ENCODE measurements at places on chromosomes 2 and 18.

GRCh38 chr2:191296083-191297006 is 51.1 kb downstream of the MYO1B start:
- no peak for DNase-seq

DNA sequence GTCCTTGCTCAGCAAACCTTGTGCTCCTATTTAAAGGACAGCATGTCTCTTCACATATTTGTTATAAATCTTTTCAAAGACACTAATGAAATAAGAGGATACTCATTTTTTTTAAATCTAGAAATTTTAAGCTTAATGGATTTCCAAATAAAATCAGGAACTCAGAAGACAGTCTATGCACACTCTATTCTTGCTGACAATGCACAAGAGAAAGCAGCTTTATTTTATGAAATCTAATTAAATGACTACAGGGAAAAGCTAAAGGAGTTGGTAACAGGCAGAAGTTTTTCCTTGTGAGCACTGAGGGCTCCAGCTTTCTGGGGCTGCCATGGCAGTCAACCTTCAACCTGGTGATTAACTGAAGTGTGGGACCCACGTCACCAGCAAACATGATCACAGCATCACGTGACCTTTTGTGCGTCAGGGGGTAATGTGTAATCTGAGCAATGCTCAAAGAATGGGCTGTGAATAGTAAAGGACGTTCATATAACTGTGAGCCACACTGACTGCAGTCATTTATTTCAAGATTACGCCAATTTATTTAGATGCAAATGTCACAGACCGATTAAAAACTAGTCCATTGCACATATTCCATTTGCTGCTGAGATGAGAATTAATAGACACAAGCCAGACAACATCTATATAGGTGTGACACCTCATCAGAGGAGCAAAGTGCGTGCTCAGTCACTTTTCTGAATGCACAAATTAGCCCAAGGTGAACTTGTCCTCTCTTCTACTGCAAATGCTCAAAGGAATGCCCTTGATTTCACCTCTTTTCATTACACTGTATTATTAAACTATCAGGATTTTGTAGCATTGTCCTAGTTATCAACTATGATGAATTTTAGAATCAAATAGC is 11.6 kb upstream of the DNER start:
- DNase-seq = no peak

DNA sequence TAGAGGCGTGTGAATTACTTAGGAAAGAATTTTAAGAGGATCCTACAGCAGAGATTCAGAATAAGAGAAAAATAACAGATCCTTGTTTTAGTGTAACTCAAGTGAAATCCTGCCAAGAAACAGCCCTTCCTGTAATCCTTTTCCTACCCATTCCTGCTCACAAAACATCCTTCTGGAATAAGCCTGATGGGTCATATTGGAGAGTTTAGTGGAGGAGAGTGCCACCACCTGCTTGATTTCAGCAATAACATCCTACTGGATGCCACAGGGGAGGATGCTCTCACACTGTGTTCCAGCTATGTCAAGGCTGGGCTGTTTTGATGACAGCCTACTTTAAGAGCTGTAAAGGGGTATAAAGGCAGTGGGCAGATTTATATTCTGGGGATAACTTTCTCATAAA is 54.8 kb upstream of the CCDC178 start:
- no peak for DNase-seq

- peak; percentile 19 for DNase-seq
Measured at GRCh38 chr2:190563109-190563508, 28.6 kb upstream of the NEMP2 start.

DNA sequence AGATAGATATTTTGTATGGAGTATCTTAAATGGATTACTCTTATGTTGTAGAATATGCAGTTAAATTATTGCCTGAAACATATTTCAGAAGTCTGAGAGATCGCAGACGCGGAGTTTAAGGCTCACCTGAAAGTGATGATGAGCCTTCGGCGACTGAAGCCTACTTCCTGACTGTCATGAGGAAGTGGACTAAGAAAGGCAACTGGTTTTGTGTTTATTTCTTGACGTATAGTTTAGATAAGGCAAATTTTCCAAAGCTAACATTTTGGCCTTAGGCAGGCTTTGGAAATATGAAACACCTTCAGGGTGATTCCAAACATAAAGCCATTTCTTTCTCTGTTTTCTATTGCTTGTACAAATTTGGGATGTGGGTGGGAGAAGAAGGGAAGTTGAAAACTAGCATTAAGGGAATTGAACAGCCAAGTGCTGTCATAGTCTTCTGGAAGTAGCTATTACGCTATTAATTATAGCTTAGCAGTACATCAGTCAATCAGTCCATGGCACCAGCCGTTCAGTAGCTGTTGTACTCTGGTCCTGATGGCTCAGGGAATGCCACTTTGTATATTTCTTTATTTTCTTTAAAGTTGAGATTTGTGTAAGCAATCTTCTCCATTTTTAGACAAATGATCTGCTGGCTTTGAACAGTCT is 1.5 kb downstream of the GRHL1 start:
- no peak for DNase-seq

DNA sequence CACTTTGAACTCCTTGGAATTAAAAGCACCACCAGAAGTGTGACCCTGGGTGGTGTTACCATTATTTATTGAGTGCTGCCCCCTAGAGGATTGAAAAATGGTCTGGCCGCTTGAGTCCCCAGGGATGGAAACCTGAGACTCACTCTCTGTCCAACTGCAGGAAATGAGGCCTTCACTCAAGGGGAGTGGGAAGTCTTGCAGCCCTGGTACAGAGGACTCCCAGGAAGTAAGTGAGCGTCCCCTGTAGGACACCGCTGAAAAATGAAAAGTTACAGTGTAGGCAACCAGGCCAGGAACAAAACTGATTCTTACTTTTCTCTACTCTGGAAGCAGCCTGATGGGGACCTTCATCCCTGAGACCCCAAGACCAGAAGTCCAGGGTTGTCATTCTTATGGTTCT is 2.2 kb upstream of the NRP2 start:
- DNase-seq = no peak

DNA sequence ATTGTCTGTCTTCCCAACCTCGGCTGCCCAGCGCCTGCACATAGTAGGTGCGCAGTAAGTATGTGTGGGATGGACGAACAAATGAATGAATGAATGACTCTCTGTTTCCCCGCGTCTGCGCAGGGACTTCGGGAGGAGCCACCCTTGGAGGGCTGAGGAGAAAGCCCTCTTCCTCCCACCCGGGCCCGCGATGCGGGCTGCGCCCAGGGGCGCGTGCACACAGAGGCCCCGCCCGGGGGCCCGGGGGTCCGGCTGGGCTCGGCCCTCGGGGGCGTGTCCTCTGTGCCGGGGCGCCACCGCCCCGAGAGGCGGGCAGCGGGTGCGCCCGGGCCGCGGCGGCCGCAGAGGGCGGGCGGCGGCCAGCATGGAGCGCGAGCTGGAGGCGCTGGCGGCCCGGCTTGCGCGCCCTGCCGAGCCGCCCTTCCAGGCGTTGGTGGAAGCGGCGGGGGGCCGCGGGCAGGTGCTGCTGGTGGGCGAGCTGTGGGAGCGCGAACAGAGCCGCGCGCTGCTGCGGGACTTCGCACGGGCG is at the start of gene C2orf72:
TSS of gene C2orf72 (plus strand) at position 322 of the 529 bp plus-strand sequence. CDS start at position 365, 43 bp downstream.
- no peak for DNase-seq

GRCh38 chr18:39730606-39731005 is 2165.0 kb upstream of the CELF4 start:
- no peak for DNase-seq

GRCh38 chr2:99101697-99102096 is 39.8 kb upstream of the C2orf15 start:
- DNase-seq = no peak

- no peak for DNase-seq
Measured at GRCh38 chr2:49686897-49687442, 532.7 kb upstream of the FSHR start.

DNA sequence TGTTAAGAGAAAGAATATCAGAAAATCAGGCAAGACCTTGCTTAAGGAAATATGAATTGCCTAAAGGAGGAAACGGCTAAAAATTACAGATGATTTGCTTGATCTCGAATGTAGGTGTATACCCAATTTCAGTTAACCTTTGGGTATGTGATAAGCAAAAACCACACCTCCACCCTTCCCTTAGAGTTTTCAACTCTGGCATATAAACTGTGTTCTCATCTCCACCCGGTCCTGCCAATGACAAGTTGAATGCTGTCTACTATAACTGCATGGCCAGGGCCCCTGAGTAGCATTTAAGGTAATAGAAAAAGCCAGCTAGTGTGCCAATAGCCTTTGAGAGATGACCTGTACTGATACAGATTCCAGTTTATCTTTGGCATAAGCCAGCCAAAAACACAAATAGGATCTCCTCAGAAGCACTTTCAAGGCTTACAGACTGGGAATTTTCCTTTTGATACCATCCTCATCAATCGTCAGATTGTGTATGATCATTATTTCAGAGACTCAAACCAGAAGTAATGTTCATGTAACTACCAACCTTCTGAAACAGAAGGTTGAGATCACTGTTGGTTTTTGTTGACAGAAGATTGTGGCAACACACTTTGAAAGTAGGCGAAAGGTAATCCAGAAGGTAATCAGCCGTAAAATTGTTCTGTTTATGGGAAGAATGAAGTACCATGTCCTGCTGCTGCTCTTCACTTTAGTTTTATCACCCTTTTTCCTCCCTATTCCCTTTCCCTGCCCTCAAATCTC is 163.1 kb downstream of the GFPT1 start:
- no peak for DNase-seq

GRCh38 chr18:70376137-70376913 is 87.5 kb downstream of the SOCS6 start:
- DNase-seq = no peak

DNA sequence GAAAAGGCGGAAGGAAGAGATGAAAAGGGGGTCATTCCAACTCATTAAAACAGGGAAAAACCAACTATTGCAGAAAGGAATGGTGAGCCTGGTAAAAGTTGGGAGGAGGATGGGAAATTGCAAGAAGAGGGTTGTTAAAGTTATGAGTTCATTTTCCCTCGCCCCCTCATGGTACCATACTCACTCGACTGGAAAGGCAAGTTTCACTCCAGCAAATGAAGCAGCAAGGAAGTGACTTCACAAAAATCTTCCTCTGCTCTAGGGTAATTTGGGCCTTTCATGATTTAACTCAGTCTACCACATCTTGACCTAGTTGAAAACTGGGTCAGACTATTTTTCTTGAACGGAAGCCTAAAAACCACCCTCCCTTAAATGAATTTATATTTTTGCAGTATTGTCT is 22.8 kb upstream of the DAW1 start:
- DNase-seq = no peak
